ENCODE measurements at places on chromosomes 16 and 17.

DNA sequence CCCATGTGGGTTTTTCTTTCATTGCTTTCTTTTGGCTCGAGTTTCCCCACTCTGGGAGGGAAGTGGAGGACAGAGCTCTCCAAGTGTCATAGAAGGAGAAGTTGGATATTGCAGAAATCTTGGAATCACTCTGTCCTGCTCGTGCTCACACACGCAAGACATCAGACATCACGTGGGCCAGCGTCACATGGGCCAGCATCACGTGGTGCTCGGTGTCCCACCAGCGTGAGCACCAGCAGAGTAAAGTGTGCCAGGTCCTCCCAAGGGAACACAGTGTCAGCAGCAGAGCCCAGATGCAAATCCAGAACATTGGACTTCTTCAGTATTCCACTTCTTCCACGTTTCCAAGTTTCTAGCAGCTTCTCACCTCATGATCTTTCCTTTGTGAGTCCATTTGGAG lies 327.0 kb downstream of the FOXL1 start:
- DNase-seq: no peak

DNA sequence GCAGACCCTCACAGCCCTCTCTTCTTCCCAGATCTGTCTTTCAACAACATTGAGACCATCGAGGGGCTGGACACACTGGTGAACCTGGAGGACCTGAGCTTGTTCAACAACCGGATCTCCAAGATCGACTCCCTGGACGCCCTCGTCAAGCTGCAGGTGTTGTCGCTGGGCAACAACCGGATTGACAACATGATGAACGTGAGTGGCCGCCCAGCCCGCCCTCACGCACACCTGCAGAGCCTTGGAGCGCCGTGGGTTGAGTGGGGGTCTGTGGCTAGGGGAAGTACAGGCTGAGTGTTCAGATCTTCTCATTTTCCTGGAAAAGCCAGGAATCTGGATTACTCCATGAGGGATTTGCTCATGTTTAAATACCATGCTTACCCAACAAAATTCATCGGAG lies 15.2 kb downstream of the DRC3 start:
- DNase-seq: no peak

- DNase-seq: no peak
Measured at GRCh38 chr17:80696456-80696855, 151.8 kb downstream of the RPTOR start.

DNA sequence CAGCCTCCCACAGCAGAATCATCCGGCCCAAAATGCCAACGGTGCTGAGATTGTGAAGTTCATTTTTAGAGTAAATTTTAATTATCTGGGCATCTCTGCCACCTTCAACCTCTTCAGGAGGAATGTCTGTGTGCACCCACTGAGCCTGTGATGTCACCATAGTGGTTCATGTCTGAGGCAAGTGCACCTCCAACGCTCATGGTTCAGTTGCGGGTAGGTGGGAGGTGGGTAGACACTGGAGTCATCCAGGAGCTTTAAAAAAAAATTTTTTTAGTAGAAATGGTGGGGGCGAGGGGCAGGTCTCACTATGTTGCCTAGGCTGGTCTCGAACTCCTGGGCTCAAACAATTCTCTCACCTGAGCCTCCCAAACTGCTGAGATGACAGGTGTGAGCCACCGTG lies 1.9 kb downstream of the FLYWCH1 start:
- no peak for DNase-seq

DNA sequence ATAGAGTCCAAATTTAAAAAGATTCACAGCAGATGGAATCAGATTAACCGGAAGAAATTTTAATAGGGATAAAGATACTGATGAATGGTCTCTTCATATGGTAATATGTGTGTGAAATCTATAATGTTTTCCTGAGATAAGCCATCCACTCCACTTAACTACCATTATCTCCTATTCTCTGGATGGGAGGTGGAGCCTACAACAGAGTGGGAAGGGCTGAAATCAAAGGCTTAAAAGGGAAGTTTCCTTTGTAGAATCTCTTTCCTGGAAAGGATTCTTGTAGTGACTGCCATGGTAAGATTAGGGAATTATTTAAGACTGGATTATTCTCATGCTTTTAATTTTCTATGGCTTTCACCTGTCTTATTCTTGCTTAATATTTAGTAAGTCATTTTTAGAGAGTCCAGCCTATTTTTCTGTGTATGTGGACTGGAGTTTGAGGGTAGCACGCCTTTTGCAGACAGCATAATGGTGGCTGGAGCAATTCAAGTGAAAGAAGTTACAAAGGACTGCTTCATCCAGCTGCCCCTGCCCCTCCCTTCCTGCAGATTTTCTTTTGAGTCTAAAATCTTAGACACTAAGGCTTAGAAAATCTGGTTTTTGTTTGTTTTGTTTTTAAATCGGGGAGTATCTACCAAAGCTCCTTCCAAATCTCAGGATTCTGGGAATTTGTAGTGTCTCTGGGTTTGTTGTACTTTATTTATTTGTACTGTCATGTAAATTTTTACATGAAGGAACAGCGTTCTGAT lies 26.5 kb downstream of the KAT7 start:
- no peak for DNase-seq

- DNase-seq: no peak
Measured at GRCh38 chr17:43155666-43156065, 15.3 kb upstream of the NBR1 start.

GRCh38 chr17:42579794-42580551 lies 2.4 kb upstream of the PSMC3IP start:
- no peak for DNase-seq

DNA sequence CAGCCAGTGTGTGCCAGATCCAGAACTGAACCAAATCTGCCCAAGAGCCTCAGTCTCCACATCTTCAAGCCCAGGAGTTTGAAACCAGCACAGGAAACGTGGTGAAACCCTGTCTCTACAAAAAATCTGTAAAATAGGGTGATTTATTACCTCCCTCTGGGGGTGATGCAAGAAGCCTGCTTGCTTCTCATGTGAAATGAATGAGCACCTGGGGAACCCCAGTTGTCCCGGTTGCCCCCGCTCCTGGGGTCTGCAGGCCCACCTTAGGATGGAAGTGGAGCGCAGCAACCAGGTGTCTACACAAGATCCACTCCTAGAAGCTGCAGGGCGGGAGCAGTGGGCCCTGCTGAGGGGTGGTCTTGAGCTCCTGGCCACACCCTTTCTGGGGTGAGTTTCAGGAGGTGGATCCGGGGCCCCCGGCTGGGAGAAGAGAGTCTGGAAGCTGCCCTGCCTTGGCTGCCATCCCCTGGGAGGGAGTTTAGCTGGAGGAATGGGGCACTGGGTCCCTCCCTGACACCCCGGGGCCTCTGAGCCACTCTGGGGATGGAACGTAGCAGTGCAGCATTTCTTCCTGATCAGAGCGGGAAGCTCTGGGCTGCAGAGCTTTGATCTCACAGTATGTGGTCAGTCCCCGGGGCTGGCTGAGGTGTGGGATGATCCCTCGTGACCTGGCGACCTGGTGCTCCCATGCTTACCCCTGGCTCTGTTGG lies 117.8 kb downstream of the RAB11FIP4 start:
- no peak for DNase-seq

DNA sequence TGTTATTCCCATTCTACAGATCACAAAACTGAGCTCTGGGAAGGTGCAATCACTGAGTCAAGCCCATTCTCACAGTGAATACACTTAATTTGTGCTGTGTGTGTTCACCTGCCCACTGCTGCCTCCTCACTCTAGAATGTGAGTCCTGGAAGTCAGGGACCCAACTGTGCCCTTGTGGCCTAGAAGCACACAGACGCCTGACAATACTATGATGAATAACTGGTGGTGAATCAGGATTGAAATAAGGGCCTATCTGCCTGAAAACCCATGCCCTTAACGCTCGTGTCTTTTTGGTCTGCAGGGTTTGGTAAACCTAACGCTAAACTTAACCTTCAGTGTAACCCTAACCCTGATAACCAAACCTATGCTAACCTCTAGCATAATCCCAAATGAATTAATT lies 80.3 kb downstream of the ZNF423 start:
- no peak for DNase-seq

DNA sequence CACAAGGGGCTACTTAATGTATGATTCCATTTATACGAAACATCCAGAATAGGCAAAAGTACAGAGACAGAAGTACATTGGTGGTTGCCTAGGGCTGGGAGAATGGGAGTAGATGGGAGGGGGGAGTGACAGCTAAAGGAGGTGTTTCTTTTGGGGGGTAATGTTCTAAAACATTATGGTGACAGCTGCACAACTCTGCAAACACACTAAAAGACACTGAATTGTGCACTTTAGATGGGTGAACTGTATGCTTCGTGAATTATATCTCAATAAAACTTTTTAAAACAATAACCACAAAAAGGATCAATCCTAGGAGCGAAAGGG lies 661 bp downstream of the LYRM9 start:
- no peak for DNase-seq

DNA sequence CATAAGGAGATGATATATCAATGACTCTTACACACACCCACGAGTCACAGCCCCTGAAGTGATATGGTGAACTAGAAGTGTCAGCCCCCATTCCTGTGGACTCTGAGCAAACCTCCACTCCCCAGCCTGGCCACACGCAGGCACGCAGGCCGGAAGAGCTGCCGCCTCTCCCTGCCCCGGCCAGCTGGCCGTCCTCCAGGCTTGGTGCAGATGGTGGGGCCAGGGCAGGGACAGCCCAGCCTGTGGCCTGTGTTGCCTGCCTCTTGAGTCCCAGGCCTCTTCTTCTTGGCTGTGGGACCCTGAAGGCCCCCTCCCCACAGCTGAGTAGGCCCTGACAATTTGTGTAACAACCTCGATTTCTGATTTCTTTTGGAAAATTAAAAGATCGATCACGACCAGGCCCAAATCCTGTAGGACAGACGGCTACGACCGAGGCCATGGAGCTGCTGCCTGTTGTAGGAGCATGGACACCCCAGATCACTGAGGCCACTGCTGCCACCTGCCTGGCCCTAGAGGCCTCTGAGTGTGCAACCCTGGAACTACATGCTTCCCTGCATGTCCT lies 10.0 kb upstream of the MPRIP start:
- DNase-seq: no peak

DNA sequence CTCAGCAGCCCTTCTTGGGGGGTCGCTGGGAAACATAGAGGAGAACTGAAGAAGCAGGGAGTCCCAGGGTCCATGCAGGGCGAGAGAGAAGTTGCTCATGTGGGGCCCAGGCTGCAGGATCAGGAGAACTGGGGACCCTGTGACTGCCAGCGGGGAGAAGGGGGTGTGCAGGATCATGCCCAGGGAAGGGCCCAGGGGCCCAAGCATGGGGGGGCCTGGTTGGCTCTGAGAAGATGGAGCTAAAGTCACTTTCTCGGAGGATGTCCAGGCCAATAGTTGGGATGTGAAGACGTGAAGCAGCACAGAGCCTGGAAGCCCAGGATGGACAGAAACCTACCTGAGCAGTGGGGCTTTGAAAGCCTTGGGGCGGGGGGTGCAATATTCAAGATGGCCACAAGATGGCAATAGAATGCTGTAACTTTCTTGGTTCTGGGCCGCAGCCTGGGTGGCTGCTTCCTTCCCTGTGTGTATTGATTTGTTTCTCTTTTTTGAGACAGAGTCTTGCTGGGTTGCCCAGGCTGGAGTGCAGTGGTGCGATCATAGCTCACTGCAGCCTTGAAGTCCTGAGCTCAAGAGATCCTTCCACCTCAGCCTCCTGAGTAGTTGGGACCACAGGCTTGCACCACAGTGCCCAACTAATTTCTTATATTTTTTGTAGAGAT lies 3.4 kb downstream of the STH start:
- peak; percentile 52 for DNase-seq

- DNase-seq: peak; percentile 48
Measured at GRCh38 chr17:34420254-34420766, 57.3 kb upstream of the CCL1 start.

GRCh38 chr17:70810609-70811008 lies 641.3 kb downstream of the KCNJ2 start:
- DNase-seq: no peak

DNA sequence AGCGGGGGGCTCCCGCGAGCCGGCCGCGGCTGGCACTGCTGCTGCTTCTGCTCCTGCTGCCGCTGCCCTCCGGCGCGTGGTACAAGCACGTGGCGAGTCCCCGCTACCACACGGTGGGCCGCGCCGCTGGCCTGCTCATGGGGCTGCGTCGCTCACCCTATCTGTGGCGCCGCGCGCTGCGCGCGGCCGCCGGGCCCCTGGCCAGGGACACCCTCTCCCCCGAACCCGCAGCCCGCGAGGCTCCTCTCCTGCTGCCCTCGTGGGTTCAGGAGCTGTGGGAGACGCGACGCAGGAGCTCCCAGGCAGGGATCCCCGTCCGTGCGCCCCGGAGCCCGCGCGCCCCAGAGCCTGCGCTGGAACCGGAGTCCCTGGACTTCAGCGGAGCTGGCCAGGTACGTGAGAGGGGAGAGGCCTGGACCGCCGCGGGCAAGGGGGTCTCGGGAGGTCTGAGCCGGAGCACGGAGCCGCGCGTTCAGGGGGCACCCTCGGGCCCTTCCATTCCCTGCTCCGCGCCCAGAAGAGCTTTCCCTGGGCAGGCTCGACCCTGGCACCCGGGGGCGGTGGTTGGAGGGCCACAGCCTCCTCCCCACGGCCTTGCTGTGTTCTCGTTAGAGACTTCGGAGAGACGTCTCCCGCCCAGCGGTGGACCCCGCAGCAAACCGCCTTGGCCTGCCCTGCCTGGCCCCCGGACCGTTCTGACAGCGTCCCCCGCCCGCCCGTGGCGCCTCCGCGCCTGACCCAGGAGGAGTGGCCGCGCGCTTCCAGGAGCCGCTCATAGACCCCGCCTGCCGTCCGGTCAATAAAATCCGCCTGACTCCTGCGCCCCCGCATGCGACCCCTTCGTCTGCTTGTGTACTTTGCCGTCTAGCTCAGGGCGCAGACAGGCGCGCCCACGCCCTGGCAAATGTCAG lies 591 bp downstream of the NPW start:
- no peak for DNase-seq

DNA sequence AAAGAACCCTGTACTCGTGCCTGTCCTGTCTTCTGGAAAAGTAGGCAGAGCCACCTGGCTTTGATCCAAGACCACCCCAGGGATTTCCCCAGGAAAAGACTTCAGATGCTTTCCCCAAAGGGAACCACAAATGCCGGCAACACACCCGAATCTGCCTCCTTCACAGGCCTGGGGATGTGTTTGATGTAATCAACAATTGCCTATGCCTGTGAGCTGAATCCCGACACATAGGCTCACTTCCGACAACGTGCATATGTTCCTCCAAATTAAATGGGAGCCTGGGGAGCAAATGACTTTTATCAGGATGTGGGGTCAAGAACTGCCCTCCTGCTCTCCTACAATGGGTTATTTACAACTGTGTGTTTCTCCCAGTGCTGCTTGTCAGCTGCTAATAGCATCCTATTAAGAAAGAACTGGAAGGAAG lies 535.2 kb upstream of the CDH11 start:
- DNase-seq: no peak
